ENCODE measurements at places on chromosomes 2 and 18.

GRCh38 chr2:79125721-79125985 is 5.4 kb downstream of the REG1A start:
- no peak for DNase-seq

DNA sequence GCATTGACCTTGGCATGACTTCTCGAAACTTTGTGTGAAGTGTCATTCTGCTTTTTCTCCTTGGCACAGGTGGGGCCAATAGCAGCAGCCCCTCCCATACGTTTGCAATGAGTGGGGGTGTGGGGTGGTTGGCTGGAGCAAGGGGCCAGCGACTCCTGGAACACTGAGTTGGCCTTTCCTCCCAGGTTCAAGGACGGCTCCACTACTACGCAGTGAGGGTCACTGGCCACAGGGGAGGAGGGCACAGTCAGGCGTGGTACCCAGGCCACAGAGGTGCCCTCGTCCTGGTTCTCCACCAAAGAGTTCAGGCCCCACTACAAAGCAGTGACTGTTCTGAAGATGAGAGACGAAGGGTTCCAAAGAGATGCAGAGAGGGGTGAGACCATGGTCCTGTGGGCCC is 70.6 kb upstream of the OTOS start:
- DNase-seq: no peak

DNA sequence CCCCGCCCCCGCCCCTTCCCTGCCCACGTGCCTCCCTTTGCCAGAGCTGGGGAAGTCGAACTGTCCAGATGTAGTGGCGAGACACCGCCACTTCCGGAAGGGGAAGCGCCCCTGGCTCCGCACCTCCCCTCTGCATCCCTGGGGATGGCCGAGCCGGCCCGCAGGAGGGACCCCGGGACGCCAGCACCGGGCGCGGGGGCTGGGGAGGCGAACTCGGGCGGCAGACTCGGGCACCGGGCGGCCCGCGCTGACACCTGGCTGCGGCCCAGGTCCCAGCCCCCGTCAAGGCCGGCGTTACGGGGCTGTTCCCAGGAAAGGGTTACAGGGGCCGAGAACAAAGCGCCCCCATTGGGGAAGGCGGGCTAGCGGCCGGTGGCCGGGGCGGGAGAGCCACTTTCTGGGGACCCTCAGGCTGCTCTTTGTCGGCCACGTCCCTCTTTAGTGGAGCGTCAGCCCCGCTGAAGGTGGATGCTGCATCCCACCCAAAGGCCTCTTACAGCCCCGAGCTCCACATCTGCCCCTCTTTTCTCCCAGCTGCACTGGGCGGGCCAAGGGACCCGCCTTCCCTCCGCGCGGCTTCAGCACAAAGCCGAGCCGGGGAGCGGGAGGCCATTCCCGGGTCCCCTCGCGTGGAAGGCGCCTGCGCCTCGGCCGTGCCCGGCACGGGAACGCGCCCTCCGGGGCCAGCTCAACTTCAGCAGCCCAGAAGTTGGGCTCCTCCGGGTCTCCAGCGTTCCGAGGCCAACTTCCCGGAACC is 1.3 kb downstream of the SDC1 start:
- DNase-seq: no peak

GRCh38 chr2:11553661-11554398 is 20.0 kb downstream of the GREB1 start:
- DNase-seq: no peak

- DNase-seq: no peak
Measured at GRCh38 chr2:119282146-119282995, 58.7 kb downstream of the STEAP3 start.

- no peak for DNase-seq
Measured at GRCh38 chr2:85917887-85918795, 29.4 kb upstream of the ST3GAL5 start.

DNA sequence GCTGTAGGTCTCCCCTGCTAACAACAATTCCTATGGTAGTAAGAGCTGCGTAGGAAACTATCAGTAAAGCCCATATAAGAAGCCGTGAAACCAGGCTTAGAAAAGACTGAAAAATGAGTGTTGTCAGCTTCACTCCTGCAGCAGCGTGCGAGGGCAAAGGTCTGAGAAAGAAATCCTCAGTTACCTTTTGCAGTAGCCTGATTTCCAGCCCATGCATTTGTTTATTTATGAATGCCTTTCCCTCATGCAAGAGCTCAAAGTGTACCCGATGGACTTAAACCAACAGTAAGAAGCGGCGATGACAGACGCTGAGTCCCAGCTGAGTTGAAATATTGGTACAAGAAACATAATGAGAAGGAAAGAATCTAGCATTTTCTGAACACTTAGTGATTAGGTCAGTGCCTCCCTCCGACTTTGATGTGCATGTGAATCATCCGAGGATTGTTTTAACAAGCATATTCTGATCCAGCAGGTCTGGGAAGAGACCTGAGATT is 15.0 kb upstream of the POLI start:
- no peak for DNase-seq

GRCh38 chr2:201182650-201183364 is at the start of gene CASP10:
Gene CASP10, plus strand, starts transcription at chr2:201183141. Its CDS starts 2,637 bp downstream, at chr2:201185778.
- DNase-seq: peak; percentile 66

DNA sequence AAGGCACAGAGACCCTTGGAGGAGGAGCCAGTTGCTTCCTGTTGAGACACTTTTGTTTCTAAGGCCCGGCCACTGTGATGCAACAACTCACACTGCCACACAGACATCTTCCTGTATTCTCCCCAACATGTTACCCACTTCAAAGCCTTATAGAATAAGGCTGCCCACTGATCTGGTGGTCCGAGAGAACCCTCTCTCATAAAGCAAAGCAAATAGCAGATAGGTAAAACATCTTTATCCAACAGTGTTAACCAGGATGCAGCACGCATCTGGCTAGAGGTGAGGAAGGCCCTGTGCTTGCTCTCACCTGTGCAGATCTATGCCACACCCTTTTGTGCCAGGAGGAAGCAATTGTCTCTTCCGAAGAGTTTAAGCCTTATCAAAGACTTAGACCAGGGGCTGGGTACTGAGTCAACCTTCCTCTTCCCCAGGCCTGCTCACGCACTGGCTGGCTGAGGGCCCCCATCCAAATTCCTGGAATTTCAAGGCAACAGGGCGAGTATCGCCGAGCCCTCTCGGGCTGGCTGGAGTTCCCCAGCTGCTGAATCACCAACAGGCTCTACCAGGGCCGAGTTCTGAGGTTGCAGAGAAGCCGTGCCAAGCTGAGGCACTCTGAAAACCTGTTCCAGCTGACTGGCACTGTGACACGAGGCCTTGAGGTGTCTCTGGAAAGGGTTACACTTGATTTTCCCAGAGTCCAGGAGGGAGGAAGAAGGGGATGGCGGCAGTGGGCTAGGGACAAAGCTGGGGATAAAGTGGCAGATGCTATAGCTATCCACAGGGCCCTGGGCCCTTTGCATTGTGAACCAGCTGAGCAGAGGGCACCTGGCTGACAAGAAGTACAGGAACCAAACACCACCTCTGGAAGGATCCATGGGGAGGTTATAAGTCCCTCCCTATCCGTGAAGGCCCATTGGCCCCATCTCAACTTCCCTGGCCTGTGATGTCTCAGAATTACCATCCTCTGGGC is 29.3 kb downstream of the TGFA start:
- peak; percentile 16 for DNase-seq

DNA sequence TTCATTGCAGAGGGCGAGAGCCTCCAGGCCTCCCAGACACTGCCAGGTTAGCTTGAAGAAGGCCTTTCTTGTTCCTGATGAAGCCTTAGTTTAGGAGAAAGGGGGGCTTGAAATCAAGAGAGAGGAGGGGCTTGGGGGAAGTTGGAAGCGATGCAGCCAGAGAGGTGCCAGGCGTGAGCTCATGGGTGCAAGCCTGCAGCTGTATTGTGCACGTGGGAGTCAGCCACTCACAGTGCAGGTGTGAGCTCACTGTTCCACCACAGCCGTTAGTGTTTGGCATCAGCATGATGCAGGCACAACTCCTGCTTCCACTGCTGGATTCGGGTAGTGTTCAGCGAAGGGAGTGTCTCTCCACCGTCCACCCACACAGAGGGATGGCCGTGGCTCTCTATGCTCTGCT is 68.4 kb upstream of the ALPP start:
- DNase-seq: peak; percentile 22

- peak; percentile 57 for DNase-seq
Measured at GRCh38 chr18:21489119-21489750, 111.3 kb downstream of the ESCO1 start.

GRCh38 chr2:120404274-120404673 is 58.3 kb downstream of the INHBB start:
- no peak for DNase-seq

DNA sequence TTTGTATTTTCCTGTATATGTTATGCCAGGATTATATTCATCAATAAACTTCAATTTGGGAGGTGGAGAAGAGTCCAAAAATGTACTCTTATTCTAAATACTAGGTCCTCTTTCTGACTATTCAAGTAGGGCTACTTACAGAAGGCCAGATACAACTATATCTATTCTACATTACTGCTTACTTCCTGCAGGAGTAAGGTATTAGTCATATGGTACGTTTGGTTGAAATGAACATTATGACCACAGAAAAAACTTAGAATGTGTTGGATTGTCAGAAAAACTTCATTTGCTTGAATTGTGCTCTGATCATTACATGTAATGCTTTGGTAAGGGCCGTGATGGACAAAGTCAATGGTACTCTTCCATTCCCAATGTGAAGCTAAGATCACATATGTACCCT is 35.0 kb downstream of the STAT4 start:
- peak; percentile 65 for DNase-seq

- DNase-seq: no peak
Measured at GRCh38 chr18:10234912-10235660, 219.3 kb upstream of the APCDD1 start.

- no peak for DNase-seq
Measured at GRCh38 chr2:70674636-70675430, 93.2 kb downstream of the ADD2 start.

GRCh38 chr2:176555112-176555511 is 285.9 kb downstream of the MTX2 start:
- DNase-seq: no peak

DNA sequence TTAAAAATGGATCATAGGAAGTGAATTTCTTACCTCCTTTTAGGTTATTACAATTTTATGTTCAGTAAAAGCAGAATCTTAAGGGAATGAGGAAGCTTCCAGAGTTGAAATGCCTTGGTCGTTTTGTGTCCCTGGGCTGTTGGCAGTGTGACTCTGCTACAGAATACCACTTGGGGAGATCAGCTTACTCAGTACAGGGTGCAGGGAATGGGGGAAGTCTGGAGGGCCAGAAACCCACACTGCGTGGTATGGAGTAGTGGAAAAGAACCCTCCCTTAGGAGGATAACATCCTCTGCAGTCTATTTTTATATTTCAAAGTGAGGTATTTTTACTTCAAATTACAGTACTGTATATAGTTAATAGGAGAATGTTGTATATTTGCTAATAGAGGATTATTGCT is 51.1 kb downstream of the R3HDM1 start:
- DNase-seq: no peak

GRCh38 chr2:174764280-174765255 is at the start of gene CHRNA1:
Gene CHRNA1, minus strand, starts transcription at chr2:174764472. Its CDS starts 78 bp downstream, at chr2:174764394.
- DNase-seq: no peak
